ENCODE measurements at places on chromosomes 7 and 10.

DNA sequence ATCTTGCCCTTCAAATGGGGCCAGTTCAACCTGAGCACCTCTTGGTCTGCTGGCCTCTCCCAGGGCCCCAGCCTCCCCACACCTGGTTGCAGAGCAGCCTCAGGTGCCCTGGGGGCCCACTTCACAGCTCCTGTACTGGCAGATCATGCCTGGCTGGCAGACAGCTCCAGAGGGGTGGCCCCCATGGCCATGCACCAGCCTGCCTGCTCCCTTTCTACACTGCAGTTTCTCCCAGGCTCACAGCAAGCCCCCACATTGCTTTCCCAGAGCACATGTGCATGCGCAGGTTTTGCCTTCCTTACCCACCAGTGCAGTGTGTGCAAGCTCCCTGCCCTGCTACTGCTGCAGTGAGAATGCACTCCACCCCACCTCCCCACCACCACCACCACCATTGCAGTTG, 9.8 kb upstream of the MIOS start:
- no peak for DNase-seq

DNA sequence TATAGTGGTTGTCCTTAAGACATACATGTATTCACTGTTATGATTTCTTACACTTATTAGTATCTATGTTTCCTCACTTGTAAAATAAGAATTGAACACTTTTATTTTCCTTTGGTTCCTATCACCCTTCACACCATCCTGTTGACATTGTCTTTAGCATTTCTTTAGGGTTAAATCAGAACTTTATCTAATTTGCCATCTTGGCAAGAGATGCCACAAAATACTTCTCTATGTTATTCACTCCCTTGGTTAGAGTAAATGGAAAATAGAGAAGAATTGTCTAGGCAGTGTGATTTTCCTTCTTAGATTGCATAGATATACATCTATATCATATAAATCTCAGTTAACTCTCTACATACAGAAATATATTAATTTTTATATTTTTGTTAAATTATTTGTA, 204.7 kb downstream of the SEMA3D start:
- DNase-seq: peak; percentile 9

DNA sequence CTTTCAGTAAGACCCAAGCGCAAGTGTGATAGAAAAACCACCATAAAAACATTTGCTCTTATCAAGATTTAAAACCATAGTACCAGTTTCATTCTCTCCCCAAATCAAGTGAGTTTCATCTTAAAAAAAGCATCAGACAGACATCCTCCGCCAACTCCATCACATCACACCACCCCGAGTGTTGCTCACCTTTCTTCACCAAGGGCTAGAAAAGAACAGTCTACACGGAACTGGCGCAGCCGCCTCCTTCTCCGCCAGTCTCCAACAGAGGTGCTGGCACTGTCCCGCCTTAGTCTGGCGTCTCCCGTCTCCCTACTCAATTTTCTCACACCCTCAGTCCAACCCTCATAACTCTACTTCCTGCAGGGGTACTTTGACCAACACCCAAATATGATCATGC, 46.9 kb upstream of the WIPI2 start:
- DNase-seq: no peak

- DNase-seq: no peak
Measured at GRCh38 chr10:125201108-125201524, 40.8 kb upstream of the CTBP2 start.

DNA sequence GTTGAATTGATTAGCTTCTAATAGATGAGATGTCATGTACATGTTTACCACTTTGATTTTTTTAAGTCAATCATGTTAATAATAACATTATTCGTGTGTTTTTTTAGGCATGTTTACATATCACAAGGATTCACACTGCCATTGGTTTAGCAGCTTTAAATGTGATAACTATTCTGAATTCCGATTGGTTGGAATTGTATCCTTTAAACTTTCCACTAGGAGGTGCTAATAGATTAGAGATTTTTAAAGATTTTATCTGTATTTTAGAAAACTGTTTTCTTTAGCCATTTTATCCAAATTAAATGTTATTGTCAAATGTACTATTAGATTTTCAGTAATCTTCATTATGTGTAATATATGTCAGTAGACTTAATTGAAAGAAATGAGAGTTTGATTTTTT, 83.2 kb downstream of the HECTD2 start:
- peak; percentile 57 for DNase-seq

DNA sequence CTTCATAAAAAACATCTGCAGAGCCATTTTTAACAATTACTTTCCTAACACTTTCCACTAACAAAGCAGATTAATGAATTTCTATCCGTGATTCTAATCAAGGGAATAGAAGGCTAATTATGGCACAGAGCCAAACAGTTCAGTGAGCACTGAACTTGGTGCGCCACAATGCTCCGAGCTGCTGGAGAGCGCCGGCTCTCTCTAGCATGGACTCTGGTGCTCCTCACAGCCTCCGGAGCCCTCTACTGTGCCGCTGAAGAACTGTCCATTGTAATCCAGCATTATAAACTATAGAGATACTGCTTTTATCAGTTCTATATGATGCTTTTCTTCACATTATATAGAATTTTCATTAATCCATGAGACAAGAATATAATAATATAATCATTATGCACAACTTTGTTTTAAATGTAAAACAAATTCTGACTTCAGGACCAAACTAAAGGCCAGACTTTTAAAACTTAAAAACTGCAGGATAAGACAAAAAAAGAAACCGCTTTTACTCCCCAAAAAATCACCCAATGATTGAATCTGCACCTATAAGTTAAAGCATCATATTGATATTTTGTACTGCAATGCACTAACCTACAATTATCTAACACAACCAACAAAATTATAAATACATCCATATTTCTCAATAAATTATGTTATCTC, 123.6 kb downstream of the RNF32 start:
- DNase-seq: peak; percentile 81

DNA sequence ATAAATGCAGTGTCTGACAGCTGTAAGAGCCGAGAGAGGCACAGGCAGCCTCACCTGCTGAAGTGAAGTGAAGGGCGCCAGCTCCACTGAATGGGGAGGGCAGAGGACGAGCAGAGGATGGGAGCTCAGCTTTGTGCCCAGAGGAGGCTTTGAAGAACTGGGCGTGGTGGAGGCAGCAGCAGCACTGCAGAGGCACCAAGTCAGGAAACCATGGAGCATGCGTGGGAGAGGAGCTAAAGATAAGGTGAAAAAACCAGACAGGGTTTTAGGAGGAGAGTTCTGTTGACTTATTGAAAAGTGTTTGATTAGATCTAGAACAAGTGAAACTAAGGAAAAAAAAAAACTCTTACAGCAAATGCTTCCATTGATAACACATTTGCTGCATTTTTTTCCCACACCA, 216.4 kb downstream of the CXCL12 start:
- DNase-seq: no peak

- DNase-seq: no peak
Measured at GRCh38 chr10:77849039-77849664, 77.4 kb downstream of the DLG5 start.

GRCh38 chr7:8590791-8591190, 157.4 kb downstream of the NXPH1 start:
- no peak for DNase-seq

DNA sequence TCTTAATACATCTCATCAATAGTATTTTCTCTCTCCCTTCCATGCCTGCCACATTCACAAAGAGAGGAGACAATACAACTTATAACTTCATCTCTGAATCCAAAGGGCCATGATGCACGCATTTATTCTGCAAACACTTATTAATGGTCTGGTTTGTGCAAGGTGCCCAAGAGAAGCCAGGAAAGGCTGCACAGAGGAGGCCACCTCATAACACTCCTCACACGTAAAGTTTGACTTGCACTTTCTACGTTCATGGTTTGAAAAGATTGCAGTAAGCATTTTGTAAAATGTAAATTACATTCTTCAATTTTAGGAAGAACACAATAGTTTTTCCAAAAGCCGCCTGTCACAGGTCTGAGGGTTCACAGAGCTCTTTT, 1.2 kb upstream of the PALS2 start:
- no peak for DNase-seq

DNA sequence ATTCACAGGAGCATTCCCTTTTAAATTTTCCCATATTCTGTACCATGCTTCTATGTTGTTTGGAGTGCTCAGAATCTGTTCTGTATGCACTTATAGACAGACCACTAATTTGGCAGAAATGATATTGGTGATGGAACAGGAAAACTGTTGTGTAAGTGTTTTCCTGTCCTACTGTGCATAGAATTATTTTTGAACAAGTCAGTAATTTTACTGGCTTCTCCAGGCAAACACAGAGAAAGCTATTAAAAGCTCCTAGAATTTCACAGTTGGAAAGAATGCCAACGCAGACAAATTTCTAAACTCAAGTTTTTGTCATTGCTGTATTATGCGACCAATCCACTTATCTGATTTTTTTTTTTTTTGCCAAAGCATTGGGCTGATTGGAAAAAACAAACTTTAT, 55.7 kb downstream of the ANKMY2 start:
- no peak for DNase-seq

DNA sequence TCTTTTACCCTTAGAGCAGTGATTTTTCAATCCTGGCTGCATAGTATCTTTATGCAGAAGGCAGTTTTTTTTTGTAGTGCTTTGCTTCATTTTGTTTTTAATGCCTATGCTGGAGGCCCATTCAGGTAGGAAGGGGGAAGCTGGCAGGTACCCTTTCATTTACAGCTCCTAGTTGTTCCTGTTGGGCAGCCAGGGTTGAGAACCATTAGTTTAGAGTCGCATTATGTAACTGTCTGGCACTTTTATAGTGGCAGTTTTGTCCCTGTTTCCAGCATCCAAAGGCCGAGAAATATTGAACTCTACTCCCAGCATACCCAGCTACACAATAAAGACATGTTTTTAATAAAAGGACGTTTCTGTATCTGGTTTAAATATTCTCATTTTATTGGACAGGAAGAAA, 110.6 kb downstream of the CCDC3 start:
- no peak for DNase-seq

DNA sequence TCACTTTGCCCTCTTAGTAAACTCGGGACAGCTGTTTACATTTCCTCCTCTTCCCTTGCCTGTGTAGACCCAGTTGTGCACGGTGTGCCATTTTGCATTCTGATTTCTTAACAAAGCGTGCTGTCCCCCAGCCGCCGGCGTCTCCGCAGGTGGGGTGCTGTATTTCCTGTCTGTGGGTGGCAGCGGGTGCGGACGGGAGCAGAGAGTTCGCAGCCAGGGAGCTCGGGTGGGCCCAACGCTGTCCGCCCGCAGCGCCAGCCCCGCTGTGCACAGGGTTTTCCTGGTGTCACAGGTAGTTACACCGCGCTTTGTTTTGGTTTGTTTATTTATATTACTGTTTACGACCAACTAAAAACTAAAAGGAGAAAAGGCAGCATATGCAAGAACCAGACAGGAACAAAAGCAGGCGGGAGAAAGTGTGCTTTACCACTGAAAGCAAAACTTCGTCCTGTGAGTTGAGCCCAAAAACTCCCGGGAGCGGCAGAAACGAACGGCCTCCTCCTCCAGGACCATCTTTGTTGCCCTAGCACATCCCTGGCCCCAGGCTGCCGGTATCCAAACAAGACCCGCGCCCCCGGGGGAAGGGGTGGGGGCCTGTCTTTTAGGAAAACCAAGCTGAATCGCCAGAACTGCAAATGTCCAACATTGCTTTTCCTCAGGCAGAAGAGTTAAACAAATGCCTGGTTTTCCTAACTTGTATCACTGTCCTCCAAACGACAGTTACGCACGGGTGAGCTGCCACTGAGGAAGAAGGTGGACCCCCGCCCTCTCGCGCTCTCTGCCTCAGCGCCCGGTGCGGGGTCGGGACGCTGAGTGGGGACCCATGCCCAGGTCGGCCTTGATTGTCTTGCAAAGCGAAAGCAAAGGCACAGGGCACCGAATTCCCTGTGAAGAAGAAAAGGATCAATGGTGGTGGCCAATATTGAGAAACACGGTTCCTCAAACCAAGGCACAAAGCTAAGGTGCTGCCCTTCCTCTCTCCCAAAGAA, 45.9 kb upstream of the DRGX start:
- DNase-seq: no peak

- DNase-seq: peak; percentile 71
Measured at GRCh38 chr7:139854124-139854511, 25.1 kb downstream of the TBXAS1 start.

- no peak for DNase-seq
Measured at GRCh38 chr7:117047496-117047895, 94.2 kb downstream of the ST7 start.

DNA sequence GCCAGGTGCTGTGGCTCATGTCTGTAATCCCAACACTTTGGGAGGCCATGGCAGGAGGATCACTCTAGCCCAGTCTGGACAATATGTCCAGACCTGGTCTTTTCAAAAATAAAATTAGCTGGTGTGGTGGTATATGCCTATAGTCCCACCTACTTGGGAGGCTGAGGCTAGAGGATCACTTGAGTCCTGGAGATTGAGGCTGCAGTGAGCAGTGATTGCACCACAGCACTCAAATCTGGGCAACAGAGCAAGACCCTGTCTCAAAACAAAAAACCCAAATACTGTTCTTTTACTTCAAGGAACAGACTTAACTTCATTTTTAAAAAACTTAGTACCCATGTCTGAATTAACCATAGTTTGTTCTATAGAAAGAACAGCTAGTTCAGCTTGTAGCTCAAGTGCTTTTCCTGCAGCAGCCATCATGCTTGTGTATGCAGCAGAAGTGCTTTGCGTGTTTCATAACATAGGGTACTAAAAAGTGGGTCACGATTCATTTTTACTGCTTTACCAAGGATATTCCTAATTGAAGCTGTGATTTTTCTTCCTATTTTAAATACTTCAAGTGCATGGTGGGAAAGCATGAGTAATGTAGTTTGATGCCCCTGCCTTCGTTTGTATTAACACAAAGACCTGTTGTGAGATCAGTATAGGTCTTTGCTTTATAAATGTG, 5.9 kb downstream of the EIF4H start:
- DNase-seq: no peak

GRCh38 chr10:132942101-132943057, at the start of gene CFAP46:
TSS of gene CFAP46 (minus strand) at chr10:132942570. CDS start at chr10:132942484, 86 bp downstream.
- DNase-seq: peak; percentile 76

- peak; percentile 20 for DNase-seq
Measured at GRCh38 chr10:36621346-36621745, 504.1 kb upstream of the ANKRD30A start.

DNA sequence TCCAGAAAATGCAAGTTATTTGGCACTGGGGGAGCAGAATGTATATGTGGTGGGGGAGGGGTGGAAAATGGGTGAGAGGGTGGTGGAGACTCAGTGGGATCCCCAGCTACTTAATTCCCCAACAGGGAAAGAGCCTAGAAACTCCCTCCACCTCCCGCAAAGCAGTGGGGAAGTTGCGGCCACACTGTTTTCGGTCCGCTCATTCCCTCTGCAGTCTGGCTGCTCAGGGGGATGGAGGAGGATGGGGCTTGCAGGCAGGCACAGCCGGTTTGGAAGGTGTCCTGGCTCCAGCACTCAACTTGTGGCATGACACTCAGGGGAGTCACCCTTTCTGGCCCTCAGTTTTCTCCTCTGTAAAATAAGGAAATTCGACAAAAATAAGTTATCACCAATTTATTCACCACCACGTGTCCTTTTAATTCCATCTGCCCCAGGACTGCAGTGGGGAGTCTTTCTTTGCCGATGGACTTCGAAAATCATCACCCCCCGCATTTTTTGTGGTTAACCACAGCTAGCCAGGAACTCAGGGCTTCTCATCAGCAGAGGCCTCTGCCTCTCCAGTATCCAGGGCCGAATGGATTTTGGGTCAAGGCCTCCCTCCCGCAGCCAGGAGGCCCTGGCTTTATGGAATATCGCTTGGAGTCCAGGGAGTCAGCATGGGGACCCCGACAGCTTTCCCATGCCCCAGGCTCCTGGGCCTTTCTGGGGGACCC, 1.6 kb upstream of the HTRA1 start:
- DNase-seq: peak; percentile 68

- DNase-seq: peak; percentile 90
Measured at GRCh38 chr7:66281678-66282590, 76.8 kb downstream of the TPST1 start.
